ENCODE measurements at places on chromosomes 13 and 19. TPM values are rescaled to one million over a fixed set of nuclear protein-coding genes. Genes with fewer than 3 reads are reported as not detected.
A peak's percentile ranks its signal among the peaks of the same experiment; 100 is the strongest.

TNFSF13B gene
- 1.1 TPM for polyA plus RNA-seq

MADCAM1 gene
- 0.07 TPM for polyA plus RNA-seq

GSK3A gene
- 42.5 TPM for polyA plus RNA-seq

HCN2 gene
- 0.13 TPM for polyA plus RNA-seq

IGFL3 gene
- 236 TPM for polyA plus RNA-seq

TEX26 gene
- not detected for polyA plus RNA-seq

STOML3 gene
- not detected for polyA plus RNA-seq

TRPM4 gene
- polyA plus RNA-seq, result 16.1 TPM

DNA sequence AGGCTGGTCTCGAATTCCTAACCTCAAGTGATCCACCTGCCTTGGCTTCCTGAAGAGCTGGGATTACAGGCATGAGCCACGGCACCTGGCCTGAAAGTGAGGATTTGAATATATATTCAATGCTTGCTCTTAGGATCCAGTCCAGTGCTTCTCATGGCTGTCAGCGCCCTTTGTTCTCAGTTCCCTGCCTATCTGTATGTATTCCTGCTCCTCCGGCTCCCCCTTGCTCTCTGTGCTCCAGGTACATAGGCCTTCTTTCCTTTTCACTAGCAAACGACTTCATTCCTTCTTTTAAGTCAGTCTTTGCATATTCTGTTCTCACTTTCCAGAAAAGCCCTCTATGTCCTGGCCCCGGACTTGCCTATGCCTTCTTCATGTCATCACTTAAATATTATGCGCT is 232.8 kb downstream of the DACH1 start:
- no peaks in the 10 kb centered on the region for H3K4me1 ChIP-seq
- H3K4me3 ChIP-seq, result no peak overlapping the region
- DNase-seq, result no peak
- H3K27me3 ChIP-seq, result no peaks in the 10 kb centered on the region
- no peak overlapping the region for H3K27ac ChIP-seq
- H3K36me3 ChIP-seq, result no peaks in the 10 kb centered on the region

- no peak overlapping the region for H3K4me3 ChIP-seq
- H3K27me3 ChIP-seq, result no peaks in the 10 kb centered on the region
- H3K27ac ChIP-seq, result no peak overlapping the region
- no peaks in the 10 kb centered on the region for H3K36me3 ChIP-seq
- no peak for DNase-seq
Measured at GRCh38 chr13:97043302-97043701, 49.0 kb upstream of the OXGR1 start.

DNA sequence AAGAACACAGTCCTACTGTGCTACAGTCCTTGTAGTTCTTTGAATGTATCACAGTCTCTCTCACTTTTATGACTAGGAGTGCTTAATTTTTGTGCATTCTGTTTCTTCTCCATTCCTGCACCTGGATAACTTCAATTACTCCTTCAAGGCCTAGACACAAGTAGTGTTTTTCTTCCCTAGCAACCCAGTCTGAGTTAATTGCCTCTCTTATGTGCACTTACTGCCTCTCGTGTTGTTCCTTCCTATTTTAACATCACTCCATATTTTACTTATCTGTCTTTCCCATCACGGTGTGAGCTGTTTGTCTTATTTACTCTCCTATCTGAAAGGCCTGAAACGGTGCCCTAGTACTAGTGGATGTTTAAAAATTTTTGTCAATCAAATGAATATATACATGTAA is 101.5 kb downstream of the HS6ST3 start:
- no peak overlapping the region for H3K27ac ChIP-seq
- no peak for DNase-seq
- no peaks in the 10 kb centered on the region for H3K27me3 ChIP-seq
- H3K4me1 ChIP-seq, result no peaks in the 10 kb centered on the region

GRCh38 chr19:3270902-3271301 is 46.4 kb downstream of the CELF5 start:
- no peak for DNase-seq
- no peak overlapping the region for H3K27ac ChIP-seq
- no peaks in the 10 kb centered on the region for H3K4me1 ChIP-seq
- no peak overlapping the region for H3K4me3 ChIP-seq
- peaks cover 69% of the 10 kb centered on the region for H3K27me3 ChIP-seq
- no peaks in the 10 kb centered on the region for H3K36me3 ChIP-seq

DNA sequence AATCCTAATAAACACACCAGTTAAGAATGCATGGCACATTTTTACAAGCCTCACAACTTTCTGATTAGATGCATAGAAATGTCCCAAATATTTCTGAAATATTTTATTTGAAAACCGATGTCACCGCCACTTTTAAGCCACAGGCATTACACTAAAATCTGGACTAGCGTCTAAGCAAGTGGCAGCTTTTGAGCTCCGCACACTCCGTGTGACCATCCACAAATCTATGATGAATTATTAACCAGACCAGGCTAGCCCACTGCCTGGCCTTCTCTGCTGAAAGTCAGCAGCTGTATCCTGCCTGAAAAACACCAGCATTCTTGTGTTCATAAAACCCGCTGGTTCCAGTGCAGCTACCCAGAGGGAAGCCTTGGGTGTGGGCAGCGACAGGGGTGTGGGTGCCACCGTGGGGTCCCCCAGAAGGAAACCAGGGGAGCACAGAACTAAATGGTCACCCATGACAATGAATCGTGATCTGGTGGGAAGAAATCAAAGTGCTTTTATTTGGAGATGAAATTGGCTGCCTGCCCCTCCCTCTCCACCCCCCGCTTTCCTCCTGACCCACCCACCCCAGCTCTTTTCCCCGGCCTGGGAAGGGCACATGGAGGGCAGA is 13.8 kb downstream of the RASA3 start:
- H3K27me3 ChIP-seq, result no peaks in the 10 kb centered on the region
- H3K27ac ChIP-seq, result no peak overlapping the region
- H3K4me3 ChIP-seq, result no peak overlapping the region
- peaks cover 21% of the 10 kb centered on the region for H3K4me1 ChIP-seq
- DNase-seq, result no peak
- H3K36me3 ChIP-seq, result no peaks in the 10 kb centered on the region

DNA sequence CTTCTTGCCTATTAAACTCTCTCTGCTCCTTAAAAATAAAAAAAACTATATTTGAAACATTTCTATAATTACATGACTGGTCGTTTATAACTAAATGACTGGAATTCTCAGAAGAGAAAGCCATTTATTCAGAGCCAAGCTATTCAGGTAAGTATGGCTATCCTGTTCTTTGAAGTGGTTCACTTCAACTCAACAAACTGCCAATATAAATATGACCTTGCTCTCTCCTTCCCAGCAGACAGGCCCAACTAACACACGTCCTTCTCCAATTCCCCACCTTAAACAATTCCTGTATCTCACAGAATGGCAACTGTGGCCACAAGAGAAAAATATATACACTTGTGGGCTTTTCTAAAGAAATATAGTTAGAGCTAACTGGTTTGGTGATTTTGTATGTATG is 153.9 kb downstream of the MIPEP start:
- no peak for DNase-seq
- no peak overlapping the region for H3K27ac ChIP-seq
- no peak overlapping the region for H3K4me3 ChIP-seq
- peaks cover 2% of the 10 kb centered on the region for H3K36me3 ChIP-seq
- H3K4me1 ChIP-seq, result peaks cover 11% of the 10 kb centered on the region

DNA sequence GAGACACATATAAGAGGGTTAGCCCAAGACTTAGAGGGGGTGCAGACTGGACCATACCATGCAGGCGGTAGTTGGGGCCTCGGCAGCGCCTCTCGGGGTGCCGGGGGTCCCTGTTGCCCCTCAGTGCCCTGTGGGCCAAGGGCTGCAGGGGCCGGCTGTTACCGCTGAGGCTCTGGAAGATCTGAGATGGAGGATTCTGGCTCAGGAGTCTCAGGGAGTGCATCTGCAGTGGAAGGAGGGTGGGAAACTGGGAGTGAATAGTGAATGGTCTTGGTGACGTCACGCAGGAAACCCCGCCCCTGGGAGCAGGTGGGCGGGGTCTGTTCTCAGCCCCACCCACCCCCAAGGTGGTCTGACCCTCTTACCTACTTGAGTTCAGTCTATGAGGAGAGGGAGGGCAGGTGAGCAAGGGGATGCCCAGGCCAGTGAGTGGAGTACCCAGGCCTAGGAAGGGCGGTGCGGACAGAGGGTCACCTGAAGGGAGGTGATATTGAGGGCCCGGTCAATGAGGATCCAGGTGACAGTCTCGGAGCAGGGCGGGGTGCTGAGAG is 1.7 kb upstream of the DBP start:
- H3K36me3 ChIP-seq, result no peaks in the 10 kb centered on the region
- H3K4me1 ChIP-seq, result peaks cover 41% of the 10 kb centered on the region
- DNase-seq, result no peak

DNA sequence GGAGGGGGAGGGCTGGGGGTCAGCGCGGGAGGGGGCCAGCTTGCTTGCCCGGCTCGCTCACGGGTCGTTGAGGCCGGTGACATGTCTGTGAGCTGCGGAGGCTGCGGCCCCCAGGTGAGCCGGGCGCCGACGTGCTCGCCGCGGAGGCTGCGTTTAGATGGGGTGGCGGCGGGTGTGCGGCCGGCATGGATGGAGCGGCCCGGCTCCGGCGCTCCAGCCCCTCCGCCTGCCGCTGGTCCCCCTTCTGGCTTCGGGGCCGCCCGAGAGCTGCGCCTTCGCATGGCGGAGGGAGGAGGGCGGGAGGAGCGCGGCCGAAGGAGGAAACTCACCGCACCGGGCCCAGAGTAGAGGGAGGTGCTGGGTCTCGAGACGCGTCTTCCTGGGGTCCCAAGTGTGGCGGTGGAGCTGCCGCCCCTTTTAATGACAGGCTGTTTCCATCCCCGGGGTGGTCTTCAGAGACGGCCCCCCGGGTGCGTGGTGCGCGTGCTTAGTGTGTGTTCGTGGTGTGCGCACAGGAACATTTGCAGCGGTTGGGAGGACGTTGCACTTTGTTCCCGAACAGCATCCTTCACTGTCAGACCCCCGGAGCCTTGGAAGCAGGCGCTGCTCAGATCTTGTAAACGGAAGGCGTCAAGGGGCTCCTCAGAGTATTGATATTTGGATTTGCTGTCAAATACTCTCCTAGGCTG is at the start of gene AKAP11:
TSS of gene AKAP11 (plus strand) at position 38 of the 689 bp plus-strand sequence. CDS start 14,197 bp downstream, outside the sequence.
- peak within 1 kb of the TSS; percentile 67 for H3K27ac ChIP-seq
- DNase-seq, result no peak
- H3K4me3 ChIP-seq, result peak within 1 kb of the TSS; percentile 75
- H3K27me3 ChIP-seq, result no peaks in the 10 kb centered on the region
- H3K4me1 ChIP-seq, result peaks cover 17% of the 10 kb centered on the region

DNA sequence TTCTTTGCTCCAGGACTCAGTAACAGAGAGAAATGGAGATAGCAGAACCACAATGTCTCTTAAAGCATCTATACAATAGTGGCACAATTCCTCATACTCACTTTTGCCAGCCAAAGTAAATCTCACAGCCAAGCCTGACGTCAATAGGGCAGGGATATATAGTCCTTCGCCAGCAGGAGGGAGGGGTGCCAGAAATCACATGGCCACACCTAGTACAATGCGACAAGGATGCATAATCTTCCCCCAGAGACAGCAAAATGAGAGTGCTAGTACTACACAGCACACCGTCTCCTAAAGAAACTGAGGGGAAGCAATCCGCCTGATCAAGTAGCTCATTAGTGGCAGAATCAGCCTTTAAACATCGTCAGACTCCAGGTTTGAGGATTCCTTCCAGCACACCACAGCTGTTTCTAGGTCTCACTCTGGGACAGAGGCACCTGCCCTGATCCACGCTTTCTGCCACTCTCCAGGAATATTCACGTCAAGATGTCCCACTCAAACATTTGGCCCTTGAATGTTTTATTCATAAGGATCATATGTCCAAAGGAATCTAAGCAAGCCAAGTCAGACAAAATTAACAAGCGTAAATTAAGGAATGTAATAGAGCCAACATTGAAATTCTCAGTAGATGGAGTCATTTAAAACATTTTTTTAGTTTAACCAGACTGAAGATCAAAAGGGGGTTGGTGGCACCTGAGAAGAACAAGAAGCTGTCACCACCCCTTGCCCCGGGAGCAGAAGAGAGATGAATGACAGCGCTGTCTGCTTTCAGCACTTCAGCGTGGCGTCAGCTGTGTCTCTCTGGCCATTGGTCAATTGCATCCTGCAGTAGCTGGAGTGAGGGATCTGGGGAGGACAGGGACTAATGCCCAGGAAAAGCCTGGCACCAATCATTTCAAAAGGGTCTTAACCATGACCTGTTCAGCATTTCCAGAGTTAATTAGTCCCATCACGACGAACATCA is 63.5 kb upstream of the SERP2 start:
- H3K4me3 ChIP-seq, result no peak overlapping the region
- DNase-seq, result no peak
- peak overlapping the region; percentile 100 for H3K27ac ChIP-seq
- no peaks in the 10 kb centered on the region for H3K27me3 ChIP-seq
- H3K36me3 ChIP-seq, result no peaks in the 10 kb centered on the region
- H3K4me1 ChIP-seq, result peaks cover 81% of the 10 kb centered on the region

- no peaks in the 10 kb centered on the region for H3K4me1 ChIP-seq
- no peak overlapping the region for H3K27ac ChIP-seq
- H3K27me3 ChIP-seq, result peaks cover 37% of the 10 kb centered on the region
- peak overlapping the region; percentile 78 for H3K4me3 ChIP-seq
Measured at GRCh38 chr19:58346961-58347929, 6.0 kb downstream of the A1BG start.

- H3K4me3 ChIP-seq, result no peak overlapping the region
- no peaks in the 10 kb centered on the region for H3K36me3 ChIP-seq
- H3K27ac ChIP-seq, result no peak overlapping the region
- no peaks in the 10 kb centered on the region for H3K27me3 ChIP-seq
- DNase-seq, result no peak
Measured at GRCh38 chr13:104320446-104320845, 1254.2 kb upstream of the SLC10A2 start.

DNA sequence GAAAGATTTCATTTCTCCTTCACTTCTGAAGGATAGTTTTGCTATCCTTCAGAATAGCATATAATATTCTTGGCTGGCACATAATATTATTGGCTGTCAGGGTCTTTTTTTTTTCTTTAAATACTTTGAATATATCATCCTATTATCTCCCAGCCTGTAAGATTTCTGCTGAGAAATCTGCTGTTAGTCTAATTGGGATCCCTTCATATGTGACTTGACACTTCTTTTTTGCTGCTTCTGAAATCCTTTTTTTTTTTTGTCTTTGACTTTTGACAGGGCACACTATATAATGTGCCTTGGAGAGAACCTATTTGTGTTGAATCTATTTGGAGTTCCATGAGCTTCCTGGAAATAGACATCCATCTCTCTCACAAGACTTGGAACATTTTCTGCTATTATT is 136.9 kb upstream of the UBL3 start:
- peaks cover 4% of the 10 kb centered on the region for H3K27me3 ChIP-seq
- no peak for DNase-seq
- H3K27ac ChIP-seq, result no peak overlapping the region
- H3K4me1 ChIP-seq, result peaks cover 8% of the 10 kb centered on the region

Measured in keratinocyte (primary cell).